ENCODE measurements at places on chromosomes 12 and 14.

DNA sequence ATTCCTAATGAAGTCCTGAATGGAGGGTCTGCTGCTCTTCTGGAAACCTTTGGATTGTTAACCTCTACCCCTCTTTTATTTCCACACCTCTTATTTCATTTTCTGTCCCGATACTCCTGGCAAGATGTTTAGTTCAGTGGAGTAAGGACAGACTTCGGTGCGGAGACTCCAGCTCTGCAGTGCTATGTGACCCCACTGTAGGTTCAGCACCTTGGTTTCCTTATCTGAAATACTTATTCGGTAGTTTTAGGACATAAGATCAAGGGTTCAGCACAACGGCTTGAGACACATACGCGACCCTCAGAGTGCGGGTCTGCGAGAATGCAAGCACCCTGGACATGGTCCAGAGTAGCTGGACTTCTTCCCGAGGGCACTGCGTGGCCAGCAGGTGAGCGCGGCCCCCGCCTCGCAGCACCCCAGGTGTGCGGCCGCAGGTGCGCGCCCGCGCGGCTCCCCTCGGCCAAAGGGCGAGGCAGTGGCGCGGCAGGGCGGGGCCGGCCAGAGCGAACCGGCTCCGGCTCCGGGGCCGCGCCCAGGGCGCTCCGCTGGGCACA lies 465 bp upstream of the FGD4 start:
- DNase-seq = no peak

GRCh38 chr12:92162079-92162478 lies 16.4 kb upstream of the BTG1 start:
- no peak for DNase-seq

DNA sequence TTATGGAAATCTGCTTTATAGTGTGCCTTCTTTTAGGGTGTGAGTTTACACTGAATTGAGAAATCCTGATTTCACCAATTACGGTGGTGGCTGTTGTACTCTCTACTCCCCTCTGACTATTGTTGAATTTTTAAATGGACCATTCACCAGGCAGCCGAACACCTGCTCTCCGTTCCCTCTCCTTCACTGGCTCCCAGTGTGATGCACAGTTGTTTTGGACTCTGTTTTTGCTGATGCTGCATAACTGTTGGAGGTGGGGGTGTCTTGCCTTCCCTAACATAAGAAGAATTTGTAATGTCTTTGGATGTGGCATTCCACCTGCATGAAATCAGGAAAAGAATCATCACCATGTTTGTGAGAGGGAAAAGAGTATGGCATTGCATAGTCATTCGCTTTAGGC lies 341.2 kb downstream of the SNAPC1 start:
- no peak for DNase-seq

DNA sequence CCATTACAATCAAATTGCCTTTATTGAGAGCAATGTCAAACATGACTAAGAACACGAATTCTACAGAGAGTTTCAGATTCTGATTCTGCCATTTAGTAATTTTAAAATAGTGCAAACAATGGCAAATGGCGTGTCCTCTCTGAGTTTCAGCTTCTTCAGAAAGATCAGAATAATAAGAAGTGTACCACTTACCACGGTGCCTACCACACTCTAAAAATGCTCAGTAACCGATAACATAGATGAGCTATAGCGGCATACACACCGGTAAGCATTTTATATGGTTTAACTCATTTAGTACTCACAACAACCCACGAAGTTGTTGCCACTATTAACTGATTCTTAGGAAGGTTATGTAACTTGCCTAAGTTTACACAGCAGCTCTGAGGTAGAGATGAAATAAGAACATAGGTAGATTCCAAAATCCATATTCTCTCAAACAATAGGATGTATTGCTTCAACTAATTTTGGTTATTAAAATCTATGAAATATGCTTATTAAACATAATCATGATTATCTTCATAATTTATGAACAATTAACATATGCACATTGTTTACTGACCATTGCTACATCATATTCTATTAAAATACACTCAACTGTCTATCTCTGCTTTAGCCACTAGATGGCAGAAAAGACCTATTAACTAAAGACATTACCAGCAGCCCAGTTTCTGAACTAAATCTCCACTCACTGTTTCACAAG lies 38.3 kb downstream of the SLC6A15 start:
- no peak for DNase-seq

GRCh38 chr14:96501217-96501739 lies 904 bp upstream of the PAPOLA start:
- no peak for DNase-seq

DNA sequence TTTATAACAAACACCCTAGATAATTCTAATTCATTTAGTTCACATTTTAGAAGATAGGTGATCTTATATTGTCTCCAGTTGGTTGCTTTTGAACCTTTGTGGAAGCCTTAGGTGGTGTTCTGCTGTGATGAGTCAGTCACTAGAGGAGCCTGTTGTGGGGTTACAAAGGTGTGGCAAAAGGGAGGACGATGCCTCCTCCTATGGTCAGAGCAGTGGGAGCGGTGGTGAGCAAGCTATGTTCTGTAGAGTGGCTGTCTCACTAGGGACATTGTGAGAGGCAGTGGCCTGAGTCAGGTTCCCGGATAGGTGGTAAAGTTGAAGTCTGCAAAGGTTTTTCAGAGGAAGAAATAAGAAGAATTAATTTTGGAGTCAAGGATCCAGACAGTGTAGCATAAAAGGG lies 71.6 kb upstream of the USP44 start:
- DNase-seq = no peak

GRCh38 chr12:3035171-3035570 lies 42.0 kb upstream of the TSPAN9 start:
- DNase-seq = no peak

DNA sequence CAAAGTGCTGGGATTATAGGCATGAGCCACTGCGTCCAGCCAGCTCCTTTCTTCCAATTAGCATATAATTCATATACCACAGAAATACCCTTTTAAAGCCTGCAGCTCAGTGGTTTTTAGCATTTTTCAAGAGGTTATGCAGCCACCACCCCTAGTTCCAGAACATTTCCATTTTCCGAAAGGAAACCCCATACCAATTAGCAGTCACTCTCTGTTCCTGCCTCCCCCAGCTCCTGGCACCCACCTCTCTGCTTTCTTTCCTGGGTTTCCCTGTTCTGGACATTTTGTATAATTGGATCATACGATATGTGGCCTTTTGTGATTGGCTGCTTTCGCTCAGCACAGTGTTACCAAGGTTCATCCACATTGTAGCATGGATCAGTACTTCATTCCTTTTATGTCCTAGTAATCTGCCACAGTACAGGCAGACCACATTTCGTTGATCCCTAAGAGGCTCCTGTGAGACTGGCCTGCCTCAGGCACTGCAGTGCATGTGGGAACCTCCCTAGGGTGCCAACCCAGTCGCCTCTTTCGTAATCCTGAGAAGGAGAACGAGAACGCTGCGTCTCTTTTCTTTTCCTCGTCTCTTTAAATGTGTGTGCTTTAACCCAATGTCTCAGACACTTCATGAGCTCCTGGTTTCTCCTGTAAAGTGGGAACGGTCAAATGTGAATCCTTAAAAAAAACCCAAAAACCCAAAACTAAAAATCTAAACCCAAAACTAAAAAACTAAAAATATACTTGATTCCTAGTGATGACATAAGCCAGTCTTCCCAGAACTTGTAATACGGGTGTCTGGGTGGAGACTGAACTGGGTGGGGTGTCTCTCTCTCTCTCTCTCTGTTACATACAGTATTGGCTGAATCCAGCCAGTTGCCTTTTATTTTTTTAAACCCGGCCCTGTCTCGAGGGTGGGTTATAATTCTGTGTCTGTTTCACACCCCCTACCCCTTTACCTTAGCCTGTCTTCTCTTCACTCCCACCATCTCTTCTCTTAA lies 14.7 kb downstream of the AACS start:
- DNase-seq = no peak

- DNase-seq = no peak
Measured at GRCh38 chr12:13144266-13144828, 40.9 kb upstream of the GSG1 start.

DNA sequence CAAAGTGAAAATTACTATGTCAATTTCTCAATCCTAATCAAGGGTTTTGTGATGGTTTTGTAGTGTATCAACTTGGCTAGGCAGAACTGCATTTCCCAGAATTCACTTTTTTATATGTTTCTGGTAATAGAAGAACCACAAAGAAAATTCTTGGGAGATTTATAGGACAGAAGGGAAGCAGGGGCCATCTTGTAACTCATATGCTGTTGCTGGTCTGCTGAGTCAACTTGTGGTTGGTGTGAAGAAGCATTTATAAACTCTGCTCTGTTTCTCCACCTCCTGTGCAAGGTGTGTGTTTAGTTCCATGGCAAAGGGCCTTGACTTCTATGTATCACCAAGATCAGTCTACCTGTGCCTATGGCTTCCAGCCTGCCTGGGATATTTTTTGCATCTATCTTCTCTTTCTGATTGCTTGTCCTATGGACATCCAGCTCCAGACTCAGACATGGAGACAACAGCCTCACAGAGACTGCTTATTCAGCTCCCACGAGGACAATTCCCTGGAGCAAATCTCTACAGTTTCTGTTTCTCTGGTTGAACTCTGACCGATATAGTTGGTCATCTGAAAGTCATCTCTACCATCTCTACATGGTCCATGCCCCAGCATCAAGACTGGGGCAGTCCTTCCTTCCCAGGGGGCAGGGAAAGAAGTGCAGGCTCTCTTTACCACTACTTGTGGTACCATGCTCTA lies 364.3 kb upstream of the DDHD1 start:
- DNase-seq = no peak

DNA sequence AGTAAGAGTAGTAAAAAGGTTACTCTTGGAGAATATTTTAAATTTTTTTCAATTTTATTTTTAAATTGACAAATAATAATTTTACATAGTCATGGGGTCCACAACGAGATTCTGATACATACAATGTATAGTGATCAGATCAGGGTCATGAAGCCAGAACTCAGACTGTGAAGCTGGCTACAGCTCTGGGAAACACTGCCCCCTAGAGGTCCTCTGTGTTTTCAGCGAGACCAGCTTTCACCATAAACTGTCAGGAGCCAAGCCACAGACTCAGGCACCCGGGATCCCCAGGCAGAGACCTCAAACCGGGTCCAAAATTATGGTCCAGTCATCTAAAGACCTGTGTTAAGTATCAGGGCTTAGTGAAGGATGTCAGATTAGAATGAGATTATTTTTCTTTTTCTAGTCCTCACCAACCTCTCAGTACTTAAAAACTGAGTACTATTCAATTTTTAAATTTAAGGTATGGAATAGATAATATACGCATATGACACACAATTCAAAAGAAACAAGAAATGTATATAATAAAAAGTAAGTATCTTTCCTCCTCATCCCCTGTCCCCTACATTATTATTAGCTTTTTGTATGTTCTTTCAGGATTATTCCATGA lies 397.1 kb downstream of the MDGA2 start:
- DNase-seq = no peak

GRCh38 chr12:54394281-54394719 lies 9.8 kb upstream of the ZNF385A start:
- DNase-seq = no peak

- DNase-seq = no peak
Measured at GRCh38 chr12:119786539-119786938, 90.6 kb downstream of the CIT start.

GRCh38 chr12:53677016-53677799 lies 1.3 kb upstream of the ATP5MC2 start:
- no peak for DNase-seq

GRCh38 chr12:130953771-130954543 lies at the start of gene ADGRD1:
TSS of gene ADGRD1 (plus strand) at chr12:130953907. CDS start at chr12:130954466, 559 bp downstream.
- DNase-seq = no peak

DNA sequence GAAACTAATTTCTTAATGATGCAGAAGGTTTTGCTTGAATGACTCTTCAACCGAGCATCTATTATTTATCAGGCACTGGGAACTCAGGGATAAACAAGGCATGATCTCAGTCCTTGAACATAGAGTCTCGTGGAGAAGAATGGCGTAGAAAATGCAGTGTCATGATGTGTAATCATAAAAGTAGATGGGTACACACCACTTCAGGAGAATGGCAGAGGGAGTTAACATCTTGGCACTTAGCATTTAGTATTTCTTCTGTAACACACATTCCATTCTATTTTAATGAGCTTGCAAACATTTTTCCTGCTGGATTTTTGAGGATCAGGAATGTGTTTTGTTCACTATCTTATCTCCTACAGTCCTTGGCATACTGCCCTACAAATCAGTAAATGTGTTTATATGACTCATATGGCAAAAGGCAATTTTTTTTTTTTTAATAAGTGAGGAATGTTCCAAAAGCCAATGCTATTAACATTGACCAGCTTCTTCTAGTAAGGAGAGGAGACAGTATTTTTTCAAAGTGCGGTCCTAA lies 3.8 kb downstream of the TXNRD1 start:
- peak; percentile 98 for DNase-seq

DNA sequence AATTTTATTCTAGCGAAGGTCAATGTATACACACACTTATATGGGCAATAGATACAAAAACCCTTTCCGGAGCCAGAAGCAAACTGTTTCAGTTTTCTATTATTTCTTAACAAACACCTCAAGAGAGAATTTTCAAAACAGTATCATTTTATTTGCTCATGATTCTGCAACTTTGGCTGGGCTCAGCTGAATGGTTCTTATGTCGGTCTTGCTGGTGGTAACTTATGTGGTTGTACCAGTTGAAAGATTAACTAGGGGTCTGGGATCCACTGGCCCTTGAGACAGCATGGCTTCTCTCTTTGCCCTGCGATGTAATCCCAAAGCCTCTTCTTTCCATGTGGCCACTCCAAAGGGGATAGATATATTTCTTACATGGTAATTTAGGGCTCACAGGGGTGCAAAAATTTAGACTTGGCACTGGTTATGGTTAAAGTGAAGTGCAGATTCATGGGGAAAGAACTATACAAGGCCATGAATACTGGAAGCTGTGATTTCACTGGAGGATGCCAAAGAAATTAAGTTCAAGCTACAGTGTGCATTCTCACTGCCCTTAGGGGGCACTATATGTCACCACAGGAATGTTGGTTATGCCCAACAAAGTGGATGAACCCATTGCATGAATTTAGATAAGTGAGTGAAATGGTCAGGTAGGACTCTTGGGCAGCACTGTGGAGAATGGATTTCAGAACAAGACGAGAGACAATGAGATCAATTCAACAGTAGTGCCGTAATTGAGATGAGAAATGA lies 94.3 kb upstream of the NAV3 start:
- no peak for DNase-seq

GRCh38 chr14:71610797-71611196 lies 321.4 kb upstream of the RGS6 start:
- DNase-seq = no peak

GRCh38 chr12:112841240-112841639 lies 49.7 kb downstream of the RPH3A start:
- no peak for DNase-seq

DNA sequence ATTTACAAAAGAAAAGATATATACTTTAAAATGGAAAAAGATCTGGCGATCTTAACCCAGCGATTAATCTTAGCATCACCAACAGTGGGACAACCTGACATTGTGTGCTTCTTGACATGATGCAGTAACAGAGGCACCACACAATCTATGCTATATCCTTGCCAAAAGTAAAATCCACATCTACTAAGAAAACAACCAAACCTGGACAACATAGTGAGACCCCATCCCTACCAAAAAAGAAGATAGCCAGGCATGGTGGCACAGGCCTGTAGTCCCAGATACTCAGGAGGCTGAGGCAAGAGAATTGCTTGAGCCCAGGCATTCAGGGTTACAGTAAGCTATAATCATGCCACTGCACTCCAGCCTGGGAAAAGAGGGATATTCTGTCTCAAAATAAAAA lies 50.5 kb downstream of the SINHCAF start:
- no peak for DNase-seq

Data from BJ (cell line).